AG08395 (cell line): ENCODE measurements at places on chromosomes 4 and X.

GRCh38 chrX:122666601-122667000 lies 517.5 kb upstream of the GRIA3 start:
- DNase-seq: no peak

DNA sequence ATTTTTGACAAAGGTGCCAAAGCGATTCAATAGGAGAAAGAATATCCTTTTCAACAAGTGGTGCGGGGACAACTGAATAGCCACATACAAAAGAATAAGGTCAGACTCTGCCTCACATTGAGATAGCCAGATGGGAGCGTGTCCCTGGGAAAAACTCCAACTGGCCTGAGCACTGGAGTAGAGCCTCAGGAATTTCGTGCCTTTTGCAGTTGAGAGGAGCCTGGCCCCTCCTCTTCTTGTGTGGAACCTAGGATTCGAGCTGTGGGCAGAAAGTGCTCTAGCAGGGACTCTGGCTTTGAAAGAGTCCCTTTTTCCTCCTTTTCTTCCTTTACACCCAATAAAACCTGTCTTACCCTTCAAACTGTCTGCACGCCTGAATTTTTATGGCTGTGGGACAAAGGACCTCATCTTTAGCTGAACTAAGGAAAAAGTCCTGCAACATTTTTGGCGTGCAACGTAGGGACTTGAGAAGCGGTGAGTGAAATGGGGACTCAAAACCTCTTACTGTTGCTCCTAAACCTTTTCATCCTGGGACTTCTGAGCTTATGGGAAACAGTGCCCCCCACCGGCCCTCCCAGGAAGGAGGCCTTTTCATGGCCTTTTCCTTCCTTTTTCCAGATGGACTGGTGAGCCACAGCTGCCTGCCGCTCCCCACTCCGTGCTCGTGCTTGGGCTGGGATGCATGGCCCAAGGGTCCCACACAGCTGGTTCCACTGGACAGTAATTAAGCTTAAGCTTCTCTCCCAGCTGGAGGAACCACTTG lies 68.6 kb downstream of the BMP15 start:
- no peak for DNase-seq

GRCh38 chrX:7170898-7171297 lies 22.9 kb upstream of the PUDP start:
- no peak for DNase-seq

DNA sequence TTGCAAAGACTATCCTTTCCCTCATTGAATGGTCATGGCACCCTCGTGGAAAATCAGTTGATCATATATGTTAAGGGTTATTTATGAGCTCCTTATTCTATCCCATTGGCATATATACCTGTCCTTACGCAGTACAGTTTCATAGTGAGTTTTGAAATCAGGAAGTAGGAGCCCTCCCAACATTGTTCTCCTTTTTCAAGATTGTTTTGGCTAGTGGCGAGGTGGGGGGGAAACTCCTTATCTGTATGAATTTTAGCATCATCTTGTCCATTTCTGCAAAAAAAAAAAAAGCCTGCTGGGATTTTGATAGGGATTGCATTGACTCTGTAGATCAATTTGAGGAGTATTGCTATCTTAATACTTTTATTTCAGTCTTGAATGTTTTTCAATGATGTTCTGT lies 2.5 kb upstream of the USP9X start:
- no peak for DNase-seq

DNA sequence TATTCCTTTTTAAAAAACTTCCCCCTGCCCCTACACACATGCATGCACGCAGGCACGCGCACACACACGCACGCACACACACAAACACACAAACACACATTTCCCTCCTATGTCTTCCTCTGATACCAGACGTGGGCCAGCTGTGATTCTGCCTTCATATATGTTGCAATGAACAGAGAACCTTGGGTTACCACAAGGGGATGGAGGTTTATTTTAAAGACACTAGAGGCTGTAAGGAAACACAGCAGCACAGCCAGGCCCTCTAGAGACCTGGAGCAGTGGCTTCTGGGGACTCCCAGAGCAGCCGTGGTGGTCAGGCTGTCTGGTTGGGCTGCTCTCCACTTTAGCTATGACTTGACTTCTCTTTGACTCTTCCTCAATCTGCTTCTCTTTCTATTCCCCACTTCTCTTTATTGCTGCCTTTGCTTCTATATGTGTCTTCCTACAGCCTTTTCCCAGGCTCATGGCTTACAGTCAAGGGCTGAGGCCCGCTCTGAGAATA lies 3.2 kb upstream of the TLR10 start:
- no peak for DNase-seq

DNA sequence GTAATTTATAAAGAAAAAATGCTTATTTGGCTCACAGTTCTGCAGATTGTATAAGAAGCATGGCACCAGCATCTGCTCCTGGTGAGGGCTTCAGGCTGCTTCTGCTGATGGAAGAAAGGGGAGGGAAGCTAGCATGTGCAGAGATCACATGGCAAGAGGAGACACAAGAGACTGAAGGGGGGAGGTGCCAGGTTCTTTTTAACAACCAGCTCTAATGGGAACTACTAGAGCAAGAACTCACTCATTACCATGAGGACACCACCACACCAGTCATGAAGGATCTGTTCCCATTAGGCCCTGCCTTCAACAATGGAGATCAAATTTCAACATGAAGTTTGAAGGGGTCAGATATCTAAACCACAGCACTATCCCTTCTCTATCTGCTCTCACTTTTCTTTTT lies 9.4 kb upstream of the COPS4 start:
- no peak for DNase-seq

GRCh38 chr4:18934197-18934596 lies 912.6 kb upstream of the LCORL start:
- DNase-seq: no peak

DNA sequence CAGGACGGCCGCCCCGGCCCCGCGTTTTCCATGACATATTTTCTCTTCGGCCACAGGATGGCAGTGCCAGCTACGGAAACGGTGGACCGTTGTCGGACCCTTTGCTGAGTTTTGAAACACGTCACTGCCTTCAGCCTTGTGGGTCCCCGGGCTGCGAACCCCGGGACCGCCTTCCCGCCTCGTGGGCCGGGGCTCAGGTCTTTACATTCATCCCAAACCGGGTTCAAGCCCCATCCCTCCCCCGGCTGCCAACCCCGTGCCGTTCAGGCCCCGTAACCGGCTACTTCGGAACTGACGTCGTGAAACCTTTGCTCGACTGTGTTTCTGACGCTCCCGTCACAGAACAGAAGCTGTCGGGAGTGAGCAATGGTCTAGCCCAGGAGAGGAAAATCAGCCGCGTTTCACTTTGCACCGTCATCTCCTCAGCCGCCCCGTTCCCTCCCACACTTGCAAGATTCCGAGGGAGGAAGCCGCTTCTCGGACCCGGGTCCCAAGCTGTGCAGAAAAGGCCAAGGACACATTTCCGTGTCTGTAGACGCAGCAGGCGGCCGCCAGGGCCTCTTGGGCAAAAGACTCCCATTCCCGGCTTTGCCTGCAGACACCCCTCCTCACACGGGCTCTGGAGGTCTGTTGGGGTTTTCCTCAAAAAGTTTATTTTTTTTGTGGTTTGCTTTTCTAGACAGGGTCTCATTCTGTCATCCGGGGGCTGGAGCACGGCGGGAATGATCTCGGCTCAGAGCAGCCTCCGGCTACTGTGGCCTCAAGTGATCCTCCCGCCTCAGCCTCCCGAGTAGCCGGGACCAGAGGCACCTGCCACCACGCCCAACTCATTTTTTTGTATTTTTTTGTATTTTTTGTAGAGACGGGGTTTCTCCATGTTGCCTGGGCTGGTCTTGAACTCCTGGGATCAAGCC lies 41.4 kb upstream of the PPP2R3B start:
- no peak for DNase-seq

- DNase-seq: peak; percentile 10
These were observed 725 bp upstream of the CXCL1 start for GRCh38 chr4:73868206-73869129.

GRCh38 chrX:18961686-18962085 lies 22.2 kb downstream of the PHKA2 start:
- DNase-seq: no peak

GRCh38 chr4:92234393-92235176 lies 69.2 kb upstream of the GRID2 start:
- peak; percentile 5 for DNase-seq

DNA sequence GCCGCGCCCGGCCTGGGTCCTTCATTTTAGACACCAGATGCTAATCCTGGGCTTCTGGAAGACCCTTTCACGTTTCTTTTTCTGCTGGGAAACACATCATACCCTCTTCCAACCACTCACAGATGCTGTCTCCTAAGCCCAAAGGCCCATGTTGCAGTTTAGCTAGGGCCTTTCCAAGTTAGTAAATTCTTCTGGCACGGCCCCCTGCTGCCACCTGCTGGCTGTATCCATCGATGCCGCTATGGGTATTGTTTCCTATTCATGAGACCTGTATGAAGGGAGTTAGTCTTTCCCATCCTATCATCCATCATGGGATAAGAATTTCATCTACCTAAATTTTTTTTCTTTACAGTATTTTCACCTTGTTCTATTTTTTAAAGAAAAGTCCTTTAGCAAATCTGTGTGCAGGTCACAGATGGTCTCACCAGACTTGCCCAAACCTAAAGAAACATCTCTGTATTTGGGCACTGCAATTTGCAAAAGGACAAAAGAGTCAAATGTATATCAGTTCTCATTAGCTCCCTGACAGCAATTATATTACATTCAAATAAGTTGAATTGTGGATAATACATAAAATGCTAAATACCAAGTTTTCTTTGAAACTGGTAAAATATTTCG lies 37.8 kb upstream of the SLC9A7 start:
- peak; percentile 78 for DNase-seq

GRCh38 chrX:39805022-39805421 lies 292.7 kb downstream of the BCOR start:
- DNase-seq: no peak

- peak; percentile 12 for DNase-seq
These were observed 426.4 kb upstream of the RPS6KA3 start for GRCh38 chrX:20693078-20693477.

GRCh38 chrX:73943693-73944562 lies 360.1 kb upstream of the ZCCHC13 start:
- peak; percentile 95 for DNase-seq

DNA sequence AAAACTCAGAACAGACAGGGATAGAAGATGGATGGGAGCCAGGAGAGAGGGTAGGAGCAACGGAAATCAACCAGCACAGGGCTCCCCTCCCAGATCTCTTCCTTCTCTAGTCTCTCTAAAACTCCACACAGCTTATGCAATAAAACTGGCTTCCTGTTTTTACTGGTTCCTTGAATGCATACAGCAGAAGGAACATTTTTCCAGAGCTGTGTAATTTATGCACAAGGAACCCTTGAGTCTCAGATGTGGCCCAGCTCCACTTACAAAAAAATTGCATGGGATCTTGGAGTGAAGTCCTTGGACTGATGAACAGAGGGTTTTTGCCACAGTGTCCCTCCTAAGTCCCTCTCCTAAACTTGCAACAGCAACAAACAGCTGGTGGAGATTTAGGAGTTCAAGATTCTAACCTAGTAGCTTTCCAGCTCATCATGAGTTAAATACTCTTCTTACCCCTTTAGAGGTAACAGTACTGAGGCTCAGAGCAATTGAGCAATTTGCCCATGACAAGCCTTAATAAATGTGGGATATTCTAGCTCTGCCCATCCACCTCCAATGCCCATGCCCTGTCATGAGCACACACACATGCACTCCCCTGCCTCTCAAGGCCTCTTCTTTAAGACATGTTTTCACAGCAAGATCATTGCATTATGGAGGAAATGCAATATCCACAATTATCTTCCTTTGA lies 18.4 kb upstream of the CC2D2A start:
- DNase-seq: no peak
